ENCODE measurements at places on chromosomes 5 and 9.

DNA sequence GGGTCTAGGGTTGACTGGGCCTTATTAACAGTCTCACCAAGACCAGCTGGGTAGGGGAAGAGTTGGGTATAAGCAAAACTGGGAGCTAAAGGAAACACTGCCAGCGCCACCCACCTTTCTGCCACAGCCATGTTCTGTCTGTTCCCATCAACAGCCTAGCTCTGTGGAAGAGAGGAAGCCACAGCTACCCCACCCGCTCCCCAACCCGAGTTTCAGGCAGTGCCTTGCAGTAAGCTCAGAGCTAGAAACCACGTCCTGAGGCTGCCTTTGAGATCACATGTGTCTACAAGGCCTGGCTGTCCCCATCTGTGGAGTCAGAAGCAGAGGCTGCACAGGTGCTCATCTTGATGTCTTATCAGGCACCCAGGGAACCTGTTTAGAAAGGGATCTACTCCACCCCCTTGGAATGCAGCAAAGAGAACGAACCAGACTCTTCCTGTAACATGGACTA, 15.3 kb downstream of the HNRNPH1 start:
- peak; percentile 42 for ATAC-seq

DNA sequence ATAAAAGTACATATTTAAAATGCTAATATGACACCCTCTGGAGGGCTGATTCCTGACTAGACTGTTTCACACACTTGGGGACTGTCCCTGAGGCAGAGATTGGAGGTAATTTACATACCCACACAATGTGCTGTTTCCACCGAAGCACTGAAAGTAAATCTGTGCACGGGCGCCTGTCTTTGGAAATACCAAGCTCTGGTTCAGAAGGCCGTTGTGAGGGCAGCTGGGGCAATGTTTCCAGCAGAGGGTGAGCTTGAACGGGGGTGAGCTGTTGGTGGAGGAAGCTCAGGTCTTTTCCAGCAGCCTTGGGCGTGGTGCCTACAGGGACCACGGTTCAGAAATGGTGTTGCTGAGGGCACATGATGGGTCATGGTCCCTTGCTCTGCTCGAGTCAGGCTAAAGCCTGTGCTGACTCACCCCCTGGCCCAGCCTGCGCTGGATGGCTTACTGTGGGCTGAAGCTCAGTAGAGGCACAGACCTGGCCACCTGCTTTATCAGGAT, 25.8 kb upstream of the HMCN2 start:
- ATAC-seq, result peak; percentile 93

- ATAC-seq, result no peak
These were observed 18.1 kb downstream of the YTHDC2 start for GRCh38 chr5:113531481-113532159.

DNA sequence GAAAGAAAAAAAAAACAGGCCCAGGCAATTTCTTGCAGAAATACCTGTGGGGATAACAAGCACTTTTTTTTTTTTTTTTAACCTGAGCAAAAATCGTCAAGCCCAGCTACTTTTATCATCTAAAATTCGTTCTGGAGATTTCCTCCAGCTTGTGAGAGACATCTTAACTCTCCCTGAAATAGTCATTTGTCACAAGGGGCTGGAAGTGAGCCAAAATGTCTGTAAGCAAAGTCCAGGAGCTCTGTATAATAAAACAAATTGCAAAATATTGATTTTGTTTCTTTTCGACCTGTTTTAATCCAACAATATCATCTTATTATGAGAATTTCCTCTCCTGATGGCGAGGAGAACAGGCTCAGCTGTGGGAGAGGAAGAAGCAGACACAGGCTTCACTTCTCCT, 168.4 kb downstream of the TTLL11 start:
- ATAC-seq, result no peak

DNA sequence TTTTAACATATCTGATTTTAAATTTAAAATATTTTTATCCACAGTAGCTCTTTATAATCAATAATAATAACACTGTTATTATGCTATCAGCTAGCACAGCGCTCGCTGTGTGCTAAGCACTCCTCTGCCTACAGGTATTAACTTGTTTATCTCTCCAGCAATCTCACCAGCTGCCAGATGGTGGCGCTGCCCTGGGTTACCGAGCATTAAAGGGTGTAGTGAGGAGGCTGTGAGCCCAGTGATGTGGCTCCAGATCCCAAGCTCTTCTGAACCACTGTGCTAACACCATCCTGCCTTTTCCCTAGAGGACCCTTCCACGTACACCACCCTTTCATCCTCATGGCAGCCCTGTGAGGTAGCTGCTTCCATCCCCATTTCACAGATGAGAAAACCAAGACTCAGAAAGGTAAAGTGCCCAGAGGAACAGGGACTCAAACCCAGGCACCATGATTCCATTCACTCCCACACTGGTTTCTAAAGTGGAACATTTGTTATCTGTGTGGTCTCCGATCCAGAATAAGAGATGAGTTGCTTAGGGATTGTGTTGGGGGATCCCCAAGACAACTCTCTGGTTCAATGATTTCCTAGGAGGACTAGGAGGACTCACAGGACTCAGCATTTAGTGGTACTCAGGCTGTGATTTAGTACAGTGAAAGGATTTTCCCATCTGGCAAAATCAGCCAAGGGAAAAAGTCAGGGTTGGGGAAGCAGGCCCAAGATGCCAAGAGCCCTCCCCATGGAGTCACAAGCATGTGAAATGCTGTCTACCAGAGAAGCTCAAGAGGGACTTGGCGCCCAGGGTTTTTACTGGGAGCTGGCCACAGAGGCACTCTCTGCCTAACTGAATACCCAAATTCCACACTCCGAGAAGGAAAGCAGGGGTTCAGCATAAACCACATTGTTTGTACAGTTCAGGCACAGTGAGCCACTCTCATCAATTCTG, 7.0 kb downstream of the IGFBPL1 start:
- ATAC-seq, result no peak

GRCh38 chr5:43437062-43437660, 25.0 kb upstream of the CCL28 start:
- no peak for ATAC-seq

GRCh38 chr9:97668485-97668884, 28.7 kb downstream of the XPA start:
- no peak for ATAC-seq

DNA sequence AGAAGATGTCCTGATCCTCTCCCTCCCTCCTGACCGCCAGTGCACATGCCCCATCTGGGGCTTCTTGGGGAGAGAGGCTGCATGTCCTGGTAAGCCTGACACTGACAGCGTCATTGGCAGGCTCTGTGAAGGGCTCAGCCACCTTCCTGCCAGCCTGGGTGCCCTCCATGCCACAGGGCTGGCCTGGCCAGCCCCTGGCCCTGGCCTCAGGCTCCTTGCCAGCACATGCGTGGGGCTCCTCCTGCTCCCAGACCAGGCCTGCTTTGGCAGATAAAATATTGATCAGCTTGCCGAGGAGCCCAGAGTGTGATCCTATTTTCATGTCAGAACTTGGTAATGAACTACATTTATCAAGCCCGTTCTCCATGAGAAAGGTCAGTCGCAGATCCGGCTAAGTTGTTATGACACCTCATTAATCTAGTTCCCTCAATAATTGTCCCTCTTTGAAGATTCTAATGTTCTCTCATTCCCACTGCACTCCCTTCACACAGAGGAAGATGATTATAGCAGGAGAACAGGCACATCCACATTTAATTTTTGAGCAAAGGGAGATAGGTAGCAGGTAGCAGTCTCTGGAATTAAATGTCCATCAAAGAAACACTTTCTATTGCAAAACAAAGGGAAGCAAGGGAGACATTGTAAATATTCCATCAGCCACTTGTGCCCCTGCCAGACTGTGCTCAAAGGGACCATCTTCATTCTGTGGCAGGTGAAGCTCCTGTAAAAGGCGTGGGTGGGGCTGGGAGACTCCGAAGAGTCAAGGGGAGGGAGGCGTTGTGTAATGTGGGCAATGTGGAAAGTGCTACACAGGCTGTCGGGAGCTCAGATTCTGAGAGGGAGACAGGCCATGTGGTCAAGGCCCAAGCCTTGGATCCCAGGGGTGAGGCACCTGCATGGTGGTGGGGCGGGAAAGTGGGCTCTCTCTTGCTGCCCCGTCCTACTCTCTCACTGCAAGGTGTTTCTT, 272.0 kb downstream of the HSPA4 start:
- ATAC-seq, result no peak

- ATAC-seq, result peak; percentile 89
These were observed 131.9 kb downstream of the UGCG start for GRCh38 chr9:112028242-112029221.

- ATAC-seq, result no peak
These were observed 38.7 kb downstream of the CDC42SE2 start for GRCh38 chr5:131302506-131302905.

- no peak for ATAC-seq
These were observed 2.7 kb downstream of the NXNL2 start for GRCh38 chr9:88537761-88538091.

GRCh38 chr9:118558891-118559290, 810.3 kb downstream of the BRINP1 start:
- no peak for ATAC-seq

DNA sequence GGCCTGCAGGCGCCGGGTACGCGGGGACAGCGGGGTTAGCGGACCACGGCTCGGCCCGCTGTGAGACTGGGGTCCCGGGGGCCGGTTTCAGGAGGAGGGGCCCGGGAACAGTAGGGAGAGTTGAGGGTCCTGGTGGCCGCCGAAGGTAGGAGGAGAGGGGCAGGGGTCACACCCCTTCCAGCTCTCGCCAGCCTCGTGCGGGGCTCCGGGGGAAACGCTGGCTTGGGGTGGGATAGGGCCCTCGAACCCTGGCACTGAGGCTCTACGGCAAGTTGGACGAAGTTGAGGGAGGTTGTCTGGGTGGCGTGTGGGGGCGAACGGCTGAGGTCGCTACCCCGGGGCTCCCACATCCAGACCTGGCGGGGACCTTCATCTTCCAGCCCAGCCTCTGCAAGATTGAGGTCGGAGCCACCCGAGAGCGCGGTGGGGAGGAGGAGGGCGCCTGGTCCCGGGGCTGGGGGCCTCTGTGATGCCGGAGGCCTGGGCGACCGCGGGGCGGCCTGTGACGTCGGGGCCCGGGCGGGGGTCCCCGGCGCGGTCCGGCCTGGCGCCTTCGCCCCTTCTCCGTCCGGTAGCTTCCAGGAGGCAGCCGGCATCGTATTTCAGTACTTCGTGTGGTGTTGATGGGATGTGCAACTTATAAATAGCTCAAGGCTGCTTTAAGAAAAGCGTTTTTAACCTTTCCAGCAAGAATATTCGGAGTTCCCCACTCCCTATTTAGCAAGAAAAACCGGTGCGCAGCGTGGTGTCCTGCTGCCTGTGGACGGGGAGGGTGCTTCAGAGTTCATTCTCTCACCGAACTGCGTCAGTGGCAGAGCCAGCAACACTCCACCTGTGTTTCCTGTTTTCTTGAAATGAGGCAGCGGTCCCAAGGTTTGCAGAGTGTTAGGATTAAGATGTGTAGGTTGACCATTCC, 902 bp downstream of the HABP4 start:
- ATAC-seq, result peak; percentile 25

DNA sequence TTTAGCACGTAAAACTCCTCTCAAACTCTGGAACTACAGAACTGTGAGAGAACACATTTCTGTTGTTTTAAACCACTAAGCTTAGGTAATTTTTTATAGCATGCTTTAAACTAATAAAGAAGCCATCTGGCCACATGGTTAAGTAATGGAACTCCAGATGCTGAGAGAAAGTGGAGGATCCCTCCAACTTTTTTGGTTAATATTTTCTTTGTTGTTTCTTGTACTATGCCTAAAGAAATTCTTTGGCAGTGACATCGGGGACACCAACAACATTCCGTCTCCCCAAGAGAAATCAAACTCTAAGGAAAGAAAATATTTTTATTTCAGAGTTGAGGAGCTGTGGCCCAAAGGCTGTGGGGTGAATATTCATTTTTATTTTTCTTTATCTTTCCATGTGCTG, 734.8 kb upstream of the CDH9 start:
- ATAC-seq, result no peak

- peak; percentile 31 for ATAC-seq
These were observed 472.6 kb downstream of the PRR16 start for GRCh38 chr5:120936652-120937051.

DNA sequence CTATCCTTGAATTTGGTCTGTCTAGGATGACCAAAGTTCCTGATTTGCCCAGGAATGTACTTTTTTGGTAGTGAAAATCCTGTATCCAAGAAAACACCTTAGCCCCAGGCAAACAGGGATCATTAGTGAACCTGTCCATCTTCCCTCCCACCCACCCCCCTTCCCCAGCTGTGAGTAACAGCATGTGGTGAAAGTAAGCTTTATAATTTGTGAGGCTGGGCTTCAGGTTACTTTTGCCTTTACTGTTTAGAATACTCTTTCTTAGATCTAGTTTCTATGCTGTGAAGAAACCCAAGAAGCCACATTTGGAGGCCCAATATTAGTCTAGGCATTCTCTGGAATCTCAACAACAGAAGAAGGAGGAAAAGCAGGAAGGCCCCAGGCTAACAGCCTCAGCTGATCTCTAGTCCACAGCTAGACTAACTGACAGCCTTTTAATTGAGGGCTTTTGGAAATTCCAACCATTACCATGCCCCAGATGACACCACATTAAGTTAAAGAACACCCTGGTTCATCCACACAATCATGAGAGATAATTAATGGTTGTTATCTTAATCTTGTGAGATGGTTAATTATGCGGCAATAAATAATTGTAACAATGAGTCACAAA, 703.0 kb upstream of the NUDT12 start:
- ATAC-seq, result no peak

DNA sequence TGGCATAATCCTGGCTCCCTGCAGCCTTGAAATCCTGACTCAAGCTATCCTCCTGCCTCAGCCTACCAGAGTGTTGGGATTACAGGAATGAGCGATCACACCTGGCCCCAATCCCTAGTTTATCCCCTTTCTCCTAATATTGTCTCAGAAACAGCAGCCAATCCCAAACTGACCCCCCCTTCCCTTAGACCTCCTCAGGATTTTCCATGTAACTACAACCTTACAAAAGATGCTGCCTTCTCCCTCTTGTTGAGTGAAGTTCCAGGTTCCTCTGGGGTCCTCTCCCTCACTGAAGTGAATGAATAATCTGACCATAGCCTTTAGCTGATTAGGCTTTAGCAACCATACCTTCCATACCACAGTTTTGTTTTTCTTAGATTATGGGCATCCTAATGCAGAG, 25.9 kb upstream of the MSANTD3 start:
- ATAC-seq, result no peak

GRCh38 chr5:178386336-178386931, 153.8 kb upstream of the PHYKPL start:
- no peak for ATAC-seq

- ATAC-seq, result no peak
These were observed 55.2 kb upstream of the STK32A start for GRCh38 chr5:147179562-147180147.

Data from stimulated activated memory B cell treated with anti-CD40 and anti-IgM and Interleukin-4, amounts not matched to agents 10 μg/mL and 1 μg/mL and 100 μg/mL, for 72 hours (primary cell).